ENCODE measurements at places on chromosomes 6 and 20.

- no peak for DNase-seq
These were observed 598 bp downstream of the TMEM239 start for GRCh38 chr20:2816583-2817340.

GRCh38 chr6:146456886-146457285, 86.7 kb upstream of the RAB32 start:
- no peak for DNase-seq

DNA sequence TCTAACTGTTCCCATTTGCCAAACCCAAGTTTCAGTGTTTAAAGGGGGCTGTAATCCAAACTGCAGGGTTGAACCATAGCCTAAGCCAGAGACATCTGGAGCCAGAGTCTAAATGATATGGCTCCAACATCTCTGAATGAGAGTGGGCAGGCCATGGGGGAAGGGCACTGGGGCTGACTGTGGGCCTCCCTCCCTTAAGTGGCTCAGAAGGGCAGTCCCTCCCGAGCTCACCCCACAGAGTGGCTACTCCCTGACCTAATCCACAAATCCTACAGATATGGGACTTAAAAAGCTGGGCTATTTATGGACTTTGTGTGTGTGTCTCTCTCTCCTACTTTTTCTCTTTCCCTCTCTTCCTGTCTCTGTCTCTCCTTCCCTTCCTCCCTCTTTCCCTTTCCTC, 35.8 kb upstream of the AAR2 start:
- no peak for DNase-seq

GRCh38 chr6:28490205-28490890, 25.2 kb downstream of the GPX6 start:
- no peak for DNase-seq

GRCh38 chr20:16050366-16050765, 522.9 kb downstream of the KIF16B start:
- no peak for DNase-seq
